A549 treated with CpdA at 1 μM for 4 hours (cell line): ENCODE measurements at places on chromosomes 1 and 21. TPM values are rescaled to one million over a fixed set of nuclear protein-coding genes. Genes with fewer than 3 reads are reported as not detected.

Gene AMY1C
- total RNA-seq = not detected in 5 replicates

Gene TBX19
- total RNA-seq = 0.49 to 0.96 TPM (median 0.87 TPM) in 5 replicates

Gene MX2
- 0.01 to 0.19 TPM (median 0.13 TPM) in 4 of 5 replicates, not detected in the other for total RNA-seq

Gene OLFML2B
- 0.35 to 0.57 TPM (median 0.38 TPM) in 5 replicates for total RNA-seq

Gene SPRR3
- 0.22 TPM in 1 of 5 replicates, not detected in the others for total RNA-seq
